NCI-H345 (cell line): ENCODE measurements at places on chromosomes 16 and 17.
A peak's percentile ranks its signal among the peaks of the same experiment; 100 is the strongest.

DNA sequence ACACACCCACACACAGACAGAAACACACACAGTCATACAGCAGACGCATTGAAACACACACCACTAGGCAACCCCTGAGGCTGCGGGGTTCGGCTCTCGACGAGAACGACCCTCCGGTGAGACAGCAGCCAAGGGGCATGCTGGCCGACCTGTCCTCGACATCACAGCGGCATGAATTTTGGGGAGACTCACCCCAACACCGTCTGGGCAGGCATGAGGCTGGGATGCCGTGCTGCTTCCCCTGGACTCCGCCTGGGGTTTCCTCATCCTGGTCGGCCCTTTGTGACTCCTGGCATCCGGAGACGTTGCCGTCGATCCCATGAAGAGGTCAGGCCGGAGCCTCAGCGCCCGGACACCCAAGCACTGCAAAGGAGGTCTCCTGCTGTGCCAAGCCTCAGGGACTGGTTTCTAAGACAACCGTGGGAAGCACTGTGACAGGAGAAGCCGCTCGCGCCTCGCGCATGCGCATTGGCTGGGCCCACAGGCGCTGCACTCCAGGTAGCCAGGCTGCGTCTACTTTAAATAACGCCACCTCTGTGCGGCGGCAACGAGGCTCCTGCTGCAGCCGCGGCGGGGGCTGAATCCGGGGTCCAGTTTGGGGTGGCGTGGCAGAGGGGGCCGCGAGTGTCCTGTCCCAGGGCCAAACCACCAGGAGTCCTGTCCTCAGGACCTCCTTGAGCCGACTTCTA lies 13.8 kb upstream of the KCNJ18 start:
- DNase-seq, result no peak

- DNase-seq, result peak; percentile 10
Measured at GRCh38 chr16:46713634-46714033, 24.2 kb downstream of the ORC6 start.

DNA sequence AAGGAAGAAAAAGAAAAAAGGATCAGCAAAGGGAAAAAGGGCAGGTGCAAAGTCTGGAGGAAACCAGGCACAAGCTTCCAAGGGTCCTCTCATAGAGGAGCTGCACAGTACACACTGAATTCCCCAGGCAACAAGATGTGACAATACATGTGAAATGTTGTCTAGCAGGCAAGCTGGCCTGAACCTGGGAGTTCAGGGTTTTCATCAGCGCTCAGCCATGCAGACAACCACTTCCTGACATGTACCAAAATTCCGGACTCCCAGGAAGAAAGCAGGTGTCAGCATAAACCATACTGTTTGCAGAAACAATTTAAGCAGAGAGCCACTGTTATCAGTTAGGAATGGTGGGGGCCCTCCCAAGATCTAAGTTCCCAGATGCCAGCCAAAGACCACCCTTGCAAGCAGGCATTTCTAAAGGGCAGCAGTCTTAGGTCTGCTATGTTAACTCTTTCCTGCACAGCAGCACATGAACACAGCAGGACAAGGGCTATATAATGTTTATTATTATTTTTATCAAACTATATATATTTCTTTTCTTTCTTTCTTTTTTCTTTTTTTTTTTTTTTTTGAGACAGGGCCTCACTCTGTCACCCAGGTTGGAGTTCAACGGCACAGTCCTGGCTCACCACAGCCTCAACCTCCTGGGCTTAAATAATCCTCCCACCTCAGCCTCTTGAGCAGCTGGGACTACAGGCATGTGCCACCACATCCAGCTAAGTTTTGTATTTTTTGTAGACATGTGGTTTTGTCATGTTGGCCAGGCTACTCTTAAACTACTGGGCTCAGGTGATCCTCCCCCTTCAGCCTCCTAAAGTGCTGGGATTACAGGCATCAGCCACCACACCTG lies 10.1 kb downstream of the TK2 start:
- DNase-seq, result peak; percentile 17

GRCh38 chr17:74749279-74750038 lies 1.0 kb downstream of the NHERF1 start:
- no peak for DNase-seq

DNA sequence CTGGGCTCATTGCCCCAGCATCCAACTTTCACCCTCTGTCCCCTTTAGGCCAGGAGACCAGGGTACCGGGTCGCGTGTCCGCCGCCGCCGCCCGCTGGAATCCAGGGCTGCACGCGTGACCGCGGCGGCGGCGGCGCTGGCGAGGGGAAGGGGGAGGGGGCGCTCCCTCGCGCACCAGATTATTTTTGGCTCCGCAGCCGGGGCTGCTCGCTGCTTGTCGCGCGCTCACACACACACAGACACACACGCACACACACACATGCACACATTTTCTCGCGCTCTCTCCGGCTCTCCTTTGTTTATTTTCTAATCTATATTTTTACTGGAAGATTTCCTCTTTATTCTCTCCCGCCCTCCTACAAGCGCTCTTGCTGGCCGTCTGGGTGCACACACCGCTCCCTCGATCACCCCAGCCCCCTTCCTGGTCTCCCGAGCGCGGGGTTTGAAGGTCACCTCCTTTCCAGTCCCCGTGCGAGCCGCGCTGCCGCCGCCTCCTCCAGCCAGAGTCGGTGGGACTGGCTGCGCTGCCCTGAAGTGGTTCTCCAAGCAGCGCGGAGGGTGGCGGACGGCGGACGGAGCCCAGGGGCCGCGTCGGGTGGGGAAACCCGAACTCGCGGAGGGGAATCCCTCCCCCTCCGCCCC lies 921.4 kb upstream of the EEF2KMT start:
- no peak for DNase-seq

GRCh38 chr17:4777969-4778760 lies 6.5 kb downstream of the TM4SF5 start:
- no peak for DNase-seq

DNA sequence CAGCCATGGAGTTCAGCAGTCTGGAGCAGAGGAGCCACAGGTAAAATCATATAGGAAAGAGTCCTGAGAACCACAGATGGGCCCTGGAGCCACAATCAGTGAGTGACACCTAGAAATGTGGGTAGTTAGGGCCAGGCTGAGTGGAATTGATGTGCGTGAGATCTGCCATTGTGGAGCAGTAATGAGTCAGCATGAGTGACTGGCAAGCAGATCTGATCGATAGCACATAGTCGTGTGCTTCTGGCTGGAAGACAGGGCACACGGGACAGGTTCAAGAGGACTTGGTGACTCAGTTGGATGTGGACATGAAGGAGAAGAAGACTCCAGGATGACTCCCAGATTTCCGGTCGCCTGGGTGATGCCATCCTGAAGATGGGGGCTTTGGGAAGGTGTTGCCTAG lies 12.3 kb downstream of the ADORA2B start:
- no peak for DNase-seq

DNA sequence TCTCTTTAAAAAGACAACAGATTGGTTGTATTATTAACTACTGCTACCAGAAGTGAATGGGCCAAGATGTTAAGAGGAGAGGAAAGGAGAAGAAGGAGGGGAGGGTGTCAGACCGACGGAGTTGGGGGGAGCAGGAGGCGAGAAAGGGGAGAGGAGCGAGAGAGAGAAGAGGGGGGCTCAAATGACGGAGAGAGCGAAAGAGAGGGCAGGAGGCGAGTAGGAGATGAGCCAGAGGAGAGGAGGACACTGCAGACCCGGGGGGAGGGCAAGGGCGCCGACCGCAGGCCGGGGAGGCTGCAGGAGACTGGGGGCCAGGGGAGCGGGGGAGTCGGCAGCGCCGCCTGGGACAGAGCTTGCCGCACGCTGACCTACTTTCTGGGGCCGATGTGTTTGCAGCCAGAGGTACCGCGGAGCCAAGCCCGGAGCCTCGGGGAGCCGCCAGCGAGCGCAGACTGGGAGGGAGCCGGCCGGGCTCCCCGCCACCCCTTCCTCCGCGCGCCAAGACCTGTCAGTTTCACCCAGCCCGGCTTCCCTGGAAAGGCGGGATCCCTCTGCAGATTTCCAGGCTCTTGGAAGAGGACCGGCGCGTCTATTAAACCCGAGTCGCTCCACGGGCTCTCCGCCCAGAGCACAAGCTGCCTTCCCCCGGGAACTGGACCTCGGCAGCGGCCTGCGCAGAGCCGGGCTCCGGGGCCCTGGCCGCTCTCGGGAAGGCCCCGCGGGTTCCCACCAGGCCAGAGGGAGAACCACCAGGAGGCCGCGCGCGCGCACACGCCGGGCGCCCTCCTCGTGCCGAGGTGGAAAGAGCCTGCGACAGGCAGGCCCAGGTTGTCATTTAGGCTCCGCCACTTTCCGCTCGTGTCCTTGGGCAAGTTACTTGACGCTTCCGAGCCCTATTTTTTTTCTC lies 74.6 kb downstream of the CMC2 start:
- DNase-seq, result peak; percentile 22

DNA sequence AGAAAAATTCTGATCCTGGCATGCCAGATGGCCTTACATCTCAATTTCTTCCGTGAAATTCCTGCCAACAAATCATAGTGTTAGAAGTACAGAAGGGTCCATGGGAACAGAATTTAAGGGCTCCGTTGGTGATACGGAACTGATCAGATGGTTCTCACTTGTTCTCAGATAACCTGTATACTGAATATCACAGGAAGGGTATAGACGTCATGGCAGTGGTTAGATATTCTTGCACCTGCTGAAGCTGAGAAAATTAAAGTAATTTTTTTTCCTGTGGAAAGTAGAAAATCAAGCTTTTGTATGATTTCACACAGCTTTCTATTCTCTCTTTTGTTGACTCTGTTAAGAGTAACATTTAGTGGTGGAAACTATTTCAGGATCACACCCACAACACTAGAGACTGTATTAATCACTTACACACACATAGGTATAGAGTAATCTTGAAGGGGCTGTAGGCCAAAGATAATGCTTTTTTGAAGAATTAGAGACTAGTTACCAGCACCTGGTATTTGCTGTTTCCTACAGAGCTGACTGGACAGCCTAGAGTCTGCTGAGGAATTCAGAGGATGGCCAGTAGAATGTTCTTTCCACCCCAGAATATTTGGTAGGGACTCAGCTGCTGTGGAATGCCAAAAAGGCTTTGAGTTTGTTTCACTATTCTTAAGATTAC lies 7.5 kb downstream of the TENT4B start:
- DNase-seq, result no peak

GRCh38 chr17:32831627-32832243 lies 45.2 kb downstream of the MYO1D start:
- DNase-seq, result no peak

DNA sequence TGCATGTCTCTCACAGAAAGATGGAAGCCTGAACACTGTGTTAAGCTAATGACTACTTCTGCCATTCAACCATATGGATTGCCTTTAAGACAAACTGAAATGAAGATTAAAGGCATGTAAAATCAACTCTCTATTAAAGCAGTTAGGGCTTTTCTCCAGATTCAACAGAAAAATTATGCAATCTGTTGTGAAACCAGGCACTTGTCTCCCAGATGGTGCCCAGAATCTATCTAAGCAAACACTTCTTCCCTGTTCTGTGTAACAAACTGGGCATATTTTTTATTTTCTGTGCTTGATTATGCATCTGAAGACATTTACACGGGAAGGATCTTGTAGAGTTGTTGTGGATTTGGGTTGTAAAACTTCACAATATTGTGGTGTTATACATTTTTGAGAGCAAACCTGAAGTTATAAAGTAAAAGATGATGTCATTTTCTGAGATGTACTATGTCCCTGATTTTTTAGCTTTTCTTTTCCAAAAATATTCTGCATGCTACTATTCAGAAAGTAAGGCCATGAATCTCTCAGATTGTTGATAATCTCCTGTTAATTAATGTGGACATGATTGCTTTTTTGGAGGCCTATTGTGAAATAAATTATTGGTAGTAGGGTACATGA lies 1550.3 kb downstream of the CDH8 start:
- DNase-seq, result no peak

- peak; percentile 58 for DNase-seq
Measured at GRCh38 chr16:67150833-67151396, at the start of gene B3GNT9. Gene B3GNT9 (minus strand): TSS chr16:67150998. CDS start chr16:67150485, 513 bp downstream.

- no peak for DNase-seq
Measured at GRCh38 chr17:59520251-59520650, 45.2 kb upstream of the DHX40 start.

DNA sequence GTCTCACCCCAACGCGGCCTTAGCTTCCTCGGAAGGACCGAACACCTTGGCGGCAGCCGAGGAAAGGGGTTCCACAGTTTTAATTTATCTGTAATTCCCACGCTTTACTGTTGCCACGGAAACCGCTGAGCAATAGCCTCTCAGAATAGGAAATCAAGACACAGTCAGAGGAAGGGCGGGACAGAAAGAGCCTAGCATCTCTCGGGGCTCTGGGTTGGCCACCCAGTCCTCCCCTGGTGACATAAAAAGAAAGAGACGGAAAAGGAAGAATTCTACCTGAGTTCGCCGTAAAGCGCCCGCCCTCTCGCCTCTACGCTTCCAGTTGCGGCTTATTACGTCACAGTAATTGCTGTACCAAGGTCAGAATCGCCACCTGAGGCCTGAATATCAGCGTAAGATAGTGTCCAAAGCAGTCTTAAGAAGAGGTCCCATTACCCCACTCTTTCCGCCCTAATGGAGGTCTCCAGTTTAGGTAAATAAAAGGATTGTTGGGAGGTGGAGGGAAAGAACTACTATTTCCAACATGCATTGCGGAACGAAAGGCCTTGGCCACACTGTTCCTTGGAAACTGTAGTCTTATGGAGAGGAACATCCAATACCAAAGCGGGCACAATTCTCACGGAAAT lies 761 bp upstream of the NBR1 start:
- DNase-seq, result peak; percentile 94

GRCh38 chr17:32697728-32698625 lies 178.9 kb downstream of the MYO1D start:
- no peak for DNase-seq

DNA sequence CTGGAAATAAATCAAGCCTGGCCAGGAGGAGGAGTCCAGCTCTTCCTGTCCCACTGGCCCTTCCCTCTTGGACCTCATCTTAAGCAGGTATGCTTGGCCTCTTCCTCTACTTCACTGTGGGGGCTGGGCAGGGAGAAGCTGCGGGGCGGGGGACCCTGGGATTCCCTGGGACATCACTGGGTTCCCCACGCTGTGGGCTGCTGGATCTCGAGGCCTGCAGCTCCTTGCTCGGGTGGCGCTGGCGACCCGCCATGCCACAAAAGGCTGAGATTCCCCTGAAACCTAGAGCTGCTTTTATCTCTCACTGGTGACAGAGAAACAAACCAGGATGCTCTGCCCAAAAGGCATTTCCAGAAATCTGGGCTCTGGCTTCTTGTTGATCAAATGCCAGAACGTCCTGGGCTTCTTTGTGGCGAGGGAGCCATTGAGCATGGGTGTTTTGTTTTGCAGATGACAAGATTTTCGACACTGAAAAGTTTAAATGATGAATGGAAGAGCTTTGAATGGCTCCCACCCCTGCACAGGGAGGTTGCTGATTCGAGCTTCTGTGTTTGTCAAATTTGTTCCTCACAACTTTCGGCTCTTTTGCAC lies 8.6 kb upstream of the PGS1 start:
- DNase-seq, result no peak
